ENCODE measurements at places on chromosomes 1 and 21. TPM values are rescaled to one million over a fixed set of nuclear protein-coding genes. Genes with fewer than 3 reads are reported as not detected.

The RAB25 gene
- polyA plus RNA-seq = 62.7 TPM

- DNase-seq = no peak
These were observed 1.3 kb downstream of the NTNG1 start for GRCh38 chr1:107142140-107142542.

- no peak for DNase-seq
These were observed 1302.0 kb downstream of the KCNT2 start for GRCh38 chr1:195306281-195306680.

DNA sequence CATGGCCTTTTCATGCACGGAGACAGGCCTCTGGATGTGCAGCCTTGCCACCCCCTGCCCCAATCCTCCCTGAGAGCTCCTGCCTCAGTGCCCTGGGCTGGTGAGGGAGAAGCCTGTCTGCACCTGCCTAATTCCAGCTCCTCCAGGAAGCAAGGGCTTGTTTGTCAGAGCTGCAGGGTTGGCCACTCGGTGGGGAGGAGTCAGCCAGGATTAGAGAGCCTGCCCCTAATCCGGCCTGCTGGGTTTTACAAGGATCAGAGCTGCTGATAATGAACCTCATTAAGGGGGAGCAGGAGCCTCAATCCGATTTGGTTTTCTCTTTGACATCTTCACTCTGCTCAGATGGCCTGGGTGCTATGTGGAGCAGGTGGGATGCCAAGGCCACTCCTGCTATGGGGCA, 31.9 kb upstream of the LHX4 start:
- no peak for DNase-seq

- no peak for DNase-seq
These were observed 12.7 kb upstream of the C1orf159 start for GRCh38 chr1:1128454-1129139.

DNA sequence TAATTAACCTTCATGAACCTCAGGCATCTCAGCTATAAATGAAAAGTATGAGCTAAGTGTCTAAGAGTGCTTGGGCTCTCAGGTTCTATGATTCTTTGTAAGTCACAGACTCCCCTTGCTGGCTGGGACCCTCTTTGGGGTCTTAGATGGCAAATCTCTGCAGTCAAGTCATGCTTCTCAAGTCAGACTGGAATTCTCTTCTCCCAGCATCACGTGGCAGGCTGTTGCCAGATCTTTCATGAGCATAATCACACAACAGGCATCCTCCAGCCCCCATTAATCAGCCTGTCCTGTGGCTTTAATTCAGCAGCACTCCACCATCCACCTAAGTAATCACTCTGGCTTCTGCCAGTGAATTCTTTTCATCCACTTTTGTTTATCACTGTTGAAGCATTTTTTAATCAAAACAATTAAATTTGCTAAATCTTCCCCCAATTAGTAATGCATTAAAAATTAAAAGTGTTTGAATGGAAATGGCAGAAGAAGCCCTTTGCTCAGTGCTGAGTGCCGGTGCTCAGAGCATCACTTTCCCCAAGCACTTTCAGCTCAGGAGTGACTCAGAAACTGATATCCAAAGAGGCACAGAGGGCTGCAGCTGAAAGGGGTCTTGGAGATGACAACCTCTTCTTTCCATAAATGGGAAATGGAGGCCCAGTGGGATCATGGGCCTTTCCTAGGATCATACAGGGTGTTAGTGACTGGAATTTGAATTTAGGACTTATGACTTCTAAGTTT, 50.2 kb downstream of the C8A start:
- no peak for DNase-seq

The CFHR5 gene
- not detected for polyA plus RNA-seq

The TSPEAR gene
- polyA plus RNA-seq = 0.53 TPM

The CNTN2 gene
- polyA plus RNA-seq = 0.39 TPM

GRCh38 chr21:18937337-18937736, 533.8 kb upstream of the TMPRSS15 start:
- no peak for DNase-seq

DNA sequence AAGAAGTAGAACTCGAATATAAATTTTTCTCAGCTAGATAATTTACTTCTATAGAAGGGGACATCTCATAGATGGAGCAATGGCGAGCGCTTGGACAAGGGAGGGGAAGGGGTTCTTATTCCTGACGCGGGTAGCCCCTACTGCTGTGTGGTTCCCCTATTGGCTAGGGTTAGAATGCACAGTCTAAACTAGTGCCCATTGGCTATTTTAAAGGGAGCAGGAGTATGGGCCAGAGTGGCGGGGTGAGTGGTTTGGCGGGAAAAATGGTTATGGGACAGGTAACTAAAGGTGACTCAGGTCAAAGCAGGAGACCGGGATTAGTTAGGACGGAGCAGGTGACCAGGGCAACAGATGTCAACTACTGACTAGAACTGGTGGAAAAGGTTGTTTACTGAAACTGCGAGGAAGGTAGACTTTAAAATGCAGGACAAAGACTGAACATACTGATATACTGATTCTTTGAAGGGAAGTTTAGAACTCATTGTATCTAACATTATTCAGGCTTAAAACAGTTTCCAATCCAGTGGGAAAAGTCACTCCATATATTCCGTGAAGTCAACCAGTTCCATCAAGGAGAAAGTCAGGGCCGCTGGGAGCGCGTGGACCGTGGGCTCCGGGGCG, 940 bp upstream of the ATAD3A start:
- no peak for DNase-seq

The RYR2 gene
- 2.3 TPM for polyA plus RNA-seq
